ENCODE measurements at places on chromosomes 16 and 17.

DNA sequence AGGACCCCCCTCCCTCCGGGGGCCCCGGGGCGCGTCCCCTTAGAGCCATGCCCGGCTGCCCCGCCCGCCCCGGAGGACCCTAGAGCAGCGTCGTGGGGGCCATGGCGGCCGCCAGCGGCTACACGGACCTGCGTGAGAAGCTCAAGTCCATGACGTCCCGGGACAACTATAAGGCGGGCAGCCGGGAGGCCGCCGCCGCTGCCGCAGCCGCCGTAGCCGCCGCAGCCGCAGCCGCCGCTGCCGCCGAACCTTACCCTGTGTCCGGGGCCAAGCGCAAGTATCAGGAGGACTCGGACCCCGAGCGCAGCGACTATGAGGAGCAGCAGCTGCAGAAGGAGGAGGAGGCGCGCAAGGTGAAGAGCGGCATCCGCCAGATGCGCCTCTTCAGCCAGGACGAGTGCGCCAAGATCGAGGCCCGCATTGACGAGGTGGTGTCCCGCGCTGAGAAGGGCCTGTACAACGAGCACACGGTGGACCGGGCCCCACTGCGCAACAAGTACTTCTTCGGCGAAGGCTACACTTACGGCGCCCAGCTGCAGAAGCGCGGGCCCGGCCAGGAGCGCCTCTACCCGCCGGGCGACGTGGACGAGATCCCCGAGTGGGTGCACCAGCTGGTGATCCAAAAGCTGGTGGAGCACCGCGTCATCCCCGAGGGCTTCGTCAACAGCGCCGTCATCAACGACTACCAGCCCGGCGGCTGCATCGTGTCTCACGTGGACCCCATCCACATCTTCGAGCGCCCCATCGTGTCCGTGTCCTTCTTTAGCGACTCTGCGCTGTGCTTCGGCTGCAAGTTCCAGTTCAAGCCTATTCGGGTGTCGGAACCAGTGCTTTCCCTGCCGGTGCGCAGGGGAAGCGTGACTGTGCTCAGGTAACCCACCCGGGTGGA lies 759 bp downstream of the ALKBH5 start:
- no peaks in the 10 kb centered on the region for H3K27me3 ChIP-seq
- H3K4me1 ChIP-seq: peaks cover 55% of the 10 kb centered on the region
- H3K36me3 ChIP-seq: peaks cover 24% of the 10 kb centered on the region

GRCh38 chr16:67730326-67730725 lies 11.2 kb upstream of the GFOD2 start:
- no peaks in the 10 kb centered on the region for H3K4me1 ChIP-seq
- H3K36me3 ChIP-seq: peaks cover 90% of the 10 kb centered on the region
- no peak for DNase-seq

DNA sequence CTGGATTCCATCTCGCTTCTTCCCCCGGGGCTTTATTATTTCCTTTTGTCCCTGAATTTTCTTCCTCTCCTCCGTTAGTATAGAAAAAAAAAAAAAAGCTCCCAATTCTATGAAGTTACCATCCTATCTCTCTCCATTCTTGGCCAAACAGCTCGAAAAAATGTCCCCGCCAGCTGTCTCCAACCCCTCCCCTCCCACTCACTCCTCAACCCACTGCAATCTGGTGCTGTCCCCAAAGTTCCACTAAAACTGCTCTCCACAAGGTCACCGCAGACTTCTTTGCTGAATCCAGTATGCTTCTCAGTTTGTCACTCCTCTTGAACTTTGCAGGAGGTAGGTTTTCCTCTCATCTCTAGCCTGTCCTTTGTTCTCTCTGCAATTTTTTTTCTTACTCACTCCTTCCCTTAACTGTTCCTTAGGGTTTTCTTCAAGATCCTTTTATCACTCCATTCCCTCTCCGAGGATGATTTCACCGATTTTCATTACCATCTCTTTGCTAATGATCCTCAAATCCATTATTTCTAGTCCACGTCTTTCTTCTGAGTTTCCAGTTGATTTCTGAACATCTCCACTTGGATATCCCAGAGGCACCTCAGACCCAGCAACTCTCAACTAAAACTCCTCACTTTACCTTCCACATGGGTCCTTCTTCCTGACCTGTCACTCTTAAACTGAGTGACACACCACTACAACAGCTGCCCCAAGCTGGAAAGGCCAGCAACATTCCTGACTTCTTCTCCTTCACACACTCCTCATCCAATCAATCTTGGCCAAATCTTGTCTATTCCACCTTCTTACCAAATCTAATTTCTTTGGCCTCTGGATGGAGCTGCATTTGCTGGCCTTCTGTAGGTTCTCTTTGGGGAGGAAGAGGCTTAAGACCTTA lies 1.5 kb upstream of the SUMO2 start:
- no peaks in the 10 kb centered on the region for H3K27me3 ChIP-seq
- peaks cover 28% of the 10 kb centered on the region for H3K4me1 ChIP-seq
- DNase-seq: no peak
- H3K27ac ChIP-seq: no peak overlapping the region

- DNase-seq: no peak
- H3K4me3 ChIP-seq: no peak overlapping the region
- H3K36me3 ChIP-seq: no peaks in the 10 kb centered on the region
- no peak overlapping the region for H3K27ac ChIP-seq
- no peaks in the 10 kb centered on the region for H3K4me1 ChIP-seq
These were observed 190.2 kb upstream of the MPHOSPH6 start for GRCh38 chr16:82360024-82360783.

DNA sequence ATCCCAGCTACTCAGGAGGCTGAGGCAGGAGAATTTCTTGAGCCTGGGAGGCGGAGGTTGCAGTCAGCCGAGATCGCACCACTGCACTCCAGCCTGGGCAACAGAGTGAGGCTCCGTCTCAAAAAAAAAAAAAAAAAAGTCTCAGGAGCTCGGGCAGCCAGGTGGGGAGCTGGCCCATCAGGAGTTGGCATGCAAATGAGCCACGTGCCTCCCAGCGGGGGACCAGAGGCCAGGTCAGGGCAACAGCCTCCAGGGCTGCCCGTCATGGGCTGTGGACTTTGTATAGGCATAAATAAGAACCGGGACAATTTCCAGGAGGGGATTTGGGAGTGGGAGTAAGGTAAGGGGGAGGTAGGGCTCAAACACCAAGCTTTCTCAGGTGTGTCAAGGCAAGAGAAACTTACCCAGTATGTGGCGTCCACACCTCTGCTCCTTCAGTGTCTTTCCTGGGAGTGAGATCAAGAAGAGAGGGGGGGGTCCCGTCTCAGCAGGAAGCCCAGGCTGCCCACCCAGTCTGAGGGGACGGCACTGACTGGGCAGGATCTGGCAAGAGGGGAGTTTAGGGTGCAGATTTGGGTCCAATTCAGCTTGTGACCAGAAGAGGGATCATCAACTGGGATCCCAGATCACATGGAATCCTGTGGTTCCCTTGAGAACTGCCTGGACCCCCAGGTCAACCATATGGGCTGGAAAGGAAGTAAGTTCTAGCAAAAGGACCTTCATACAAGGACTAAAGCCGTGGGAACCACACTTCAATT lies 22.3 kb upstream of the G6PC1 start:
- no peaks in the 10 kb centered on the region for H3K27me3 ChIP-seq
- DNase-seq: no peak
- no peak overlapping the region for H3K27ac ChIP-seq

DNA sequence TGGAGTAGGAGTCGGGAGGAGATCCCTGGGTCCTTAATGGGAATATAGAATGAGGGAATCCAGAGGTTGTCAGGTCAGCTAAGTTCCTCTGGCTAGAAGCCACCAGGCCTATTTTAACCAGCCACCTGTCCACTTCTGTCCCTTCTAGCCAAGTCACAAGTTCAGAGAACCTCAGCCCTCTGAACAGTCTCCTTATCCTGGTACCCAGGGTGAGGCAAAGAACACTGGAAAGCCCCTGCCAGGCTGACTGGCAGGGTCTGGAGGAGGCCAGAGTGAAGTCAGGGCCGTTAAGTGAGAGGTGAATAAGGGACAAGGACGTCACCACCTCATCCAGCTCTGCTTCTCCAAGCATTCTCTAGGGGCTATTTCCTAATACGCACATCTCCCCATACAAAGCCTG lies 2.7 kb downstream of the CTDNEP1 start:
- H3K4me1 ChIP-seq: peaks cover 38% of the 10 kb centered on the region
- no peak overlapping the region for H3K4me3 ChIP-seq
- DNase-seq: no peak
- peaks cover 35% of the 10 kb centered on the region for H3K36me3 ChIP-seq

DNA sequence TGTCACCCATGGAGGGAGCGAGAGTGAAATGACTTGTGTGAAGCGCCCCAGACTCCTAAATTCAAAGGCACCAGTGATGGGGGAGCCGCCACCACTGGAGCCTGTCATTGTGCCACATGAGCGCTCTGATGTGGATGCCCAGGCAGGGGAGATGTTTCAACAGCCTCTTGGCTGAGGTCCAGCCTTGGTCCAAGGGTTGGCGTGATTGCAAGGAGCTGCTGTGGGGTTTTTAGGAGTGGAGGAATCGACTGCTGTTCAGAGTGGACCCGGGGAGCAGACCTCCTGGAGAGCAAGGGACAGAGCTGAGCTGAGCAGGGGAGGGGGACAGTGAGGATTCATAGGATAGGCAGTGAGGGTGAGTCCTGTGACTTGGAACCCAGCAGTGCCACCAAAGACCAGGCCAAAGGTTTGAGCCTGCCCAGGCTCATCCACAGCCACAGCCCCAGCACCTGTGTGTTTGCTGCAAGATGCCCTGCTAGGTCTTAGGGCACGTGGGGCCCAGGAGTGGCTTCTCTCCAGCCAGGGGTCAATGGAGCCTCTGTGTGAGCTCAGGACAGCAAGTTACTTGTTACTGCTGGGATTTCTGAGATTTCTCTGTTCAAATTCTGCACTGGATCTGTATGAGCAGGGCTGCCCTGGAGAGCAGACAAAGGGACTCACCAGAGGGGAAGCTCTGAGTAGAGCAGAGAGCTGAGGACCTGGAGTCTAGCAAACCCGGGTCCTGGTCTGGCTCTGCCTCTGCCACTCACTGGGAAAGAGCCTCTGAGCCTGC lies 20.3 kb downstream of the RHBDL3 start:
- H3K27me3 ChIP-seq: peaks cover 8% of the 10 kb centered on the region
- H3K27ac ChIP-seq: no peak overlapping the region
- H3K4me1 ChIP-seq: no peaks in the 10 kb centered on the region
- H3K4me3 ChIP-seq: no peak overlapping the region
- no peak for DNase-seq

DNA sequence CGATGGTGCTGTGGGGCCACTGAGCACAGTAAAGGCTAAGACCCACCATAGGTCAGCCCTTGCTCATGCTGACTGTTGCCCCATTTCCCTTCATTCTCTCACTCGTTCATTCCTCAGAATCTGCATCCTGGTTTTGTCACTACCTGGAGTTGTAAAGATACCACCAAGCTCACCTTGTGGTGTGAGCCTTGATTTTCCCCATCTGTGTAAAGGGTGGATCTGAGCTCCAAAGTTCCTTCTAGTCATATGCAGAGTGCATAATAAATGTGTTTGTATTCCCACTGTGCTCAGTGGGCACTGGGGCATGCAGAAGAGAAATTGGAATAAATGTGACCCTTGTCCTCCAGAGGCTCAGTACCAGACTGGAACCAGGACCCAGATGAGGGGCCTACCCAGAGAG lies 35.2 kb upstream of the MEOX1 start:
- DNase-seq: no peak
- peaks cover 15% of the 10 kb centered on the region for H3K4me1 ChIP-seq
- H3K27me3 ChIP-seq: peaks cover 7% of the 10 kb centered on the region
- H3K36me3 ChIP-seq: no peaks in the 10 kb centered on the region
- H3K4me3 ChIP-seq: no peak overlapping the region

DNA sequence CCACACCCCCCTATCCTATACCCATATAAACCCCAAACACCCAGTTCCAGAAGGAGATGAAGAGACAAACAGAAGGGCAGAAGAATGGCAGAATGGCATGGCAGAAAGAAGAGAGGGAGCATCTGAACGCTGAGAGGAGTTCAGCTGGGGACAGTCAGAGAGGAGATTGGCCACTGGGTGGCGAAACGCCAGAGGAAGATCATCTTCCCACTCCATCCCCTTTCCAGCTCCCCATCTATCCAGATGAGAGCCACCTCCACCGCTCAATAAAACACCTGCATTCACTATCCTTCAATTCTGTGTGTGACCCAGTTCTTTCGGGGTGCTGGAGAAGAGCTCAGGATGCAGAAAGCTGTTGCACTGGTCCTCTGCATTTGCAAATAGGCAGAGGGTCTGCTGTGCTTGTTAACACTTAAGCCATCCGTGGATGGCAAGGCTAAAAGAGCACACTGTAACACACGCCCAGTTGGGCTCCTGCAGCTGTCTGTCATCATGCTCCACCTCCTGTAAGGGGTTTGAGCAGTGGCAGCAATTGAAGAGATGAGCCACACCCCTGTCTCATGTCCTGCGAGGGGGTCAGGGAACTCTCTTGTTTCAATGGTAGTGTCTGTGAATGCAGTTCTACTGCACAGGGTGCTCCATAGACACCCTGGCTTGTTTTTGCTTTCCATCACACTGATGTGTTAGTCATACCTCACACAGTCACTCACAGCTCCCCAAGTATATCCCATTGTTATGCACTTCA lies 1034.8 kb upstream of the RBFOX1 start:
- no peaks in the 10 kb centered on the region for H3K27me3 ChIP-seq
- DNase-seq: no peak
- no peaks in the 10 kb centered on the region for H3K36me3 ChIP-seq
- no peak overlapping the region for H3K27ac ChIP-seq

GRCh38 chr17:65583921-65584603 lies 22.6 kb upstream of the AXIN2 start:
- no peak for DNase-seq
- no peak overlapping the region for H3K4me3 ChIP-seq
- no peaks in the 10 kb centered on the region for H3K27me3 ChIP-seq
- no peak overlapping the region for H3K27ac ChIP-seq

- H3K27ac ChIP-seq: no peak overlapping the region
- H3K36me3 ChIP-seq: no peaks in the 10 kb centered on the region
- DNase-seq: no peak
- H3K27me3 ChIP-seq: no peaks in the 10 kb centered on the region
- no peaks in the 10 kb centered on the region for H3K4me1 ChIP-seq
- no peak overlapping the region for H3K4me3 ChIP-seq
These were observed 26.6 kb upstream of the ATP2C2 start for GRCh38 chr16:84341528-84342295.

DNA sequence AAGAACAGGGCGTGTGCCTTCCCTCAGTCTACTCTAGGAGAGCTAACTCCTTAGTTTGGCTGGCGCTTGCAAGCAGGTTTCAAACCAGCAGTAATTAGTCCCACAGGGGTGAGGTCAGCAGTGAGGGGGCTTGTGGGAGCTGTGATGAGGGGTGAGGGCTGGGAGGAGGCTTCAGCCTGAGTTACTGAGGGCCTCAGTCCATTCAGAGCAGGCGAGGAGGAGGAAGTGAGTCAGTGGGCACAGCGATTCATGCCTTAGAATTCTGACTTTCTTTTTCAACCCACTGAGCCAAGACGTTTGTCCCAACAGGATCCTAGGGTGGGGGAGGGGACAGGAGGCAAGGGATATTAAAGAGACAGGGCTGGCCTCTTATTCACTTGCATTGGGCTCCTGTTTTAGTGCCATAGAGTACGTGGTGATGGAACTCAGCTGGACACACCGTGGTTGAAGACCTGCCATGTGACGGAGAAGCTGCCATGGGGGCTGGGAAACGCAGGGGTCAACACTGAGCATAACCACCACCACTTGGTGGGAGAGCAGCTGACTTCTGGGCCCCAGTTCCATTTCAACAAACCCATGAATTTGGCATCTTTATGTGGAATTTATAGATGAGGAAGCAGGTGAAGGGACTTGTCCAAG lies 8.3 kb upstream of the ITGA3 start:
- no peak overlapping the region for H3K4me3 ChIP-seq
- no peak for DNase-seq

GRCh38 chr17:82058855-82059249 lies 6.8 kb downstream of the DUS1L start:
- peaks cover 96% of the 10 kb centered on the region for H3K36me3 ChIP-seq
- H3K27me3 ChIP-seq: no peaks in the 10 kb centered on the region
- peaks cover 6% of the 10 kb centered on the region for H3K4me1 ChIP-seq
- H3K27ac ChIP-seq: no peak overlapping the region
- H3K4me3 ChIP-seq: no peak overlapping the region
- no peak for DNase-seq
